ENCODE measurements at places on chromosomes 2 and 18.

DNA sequence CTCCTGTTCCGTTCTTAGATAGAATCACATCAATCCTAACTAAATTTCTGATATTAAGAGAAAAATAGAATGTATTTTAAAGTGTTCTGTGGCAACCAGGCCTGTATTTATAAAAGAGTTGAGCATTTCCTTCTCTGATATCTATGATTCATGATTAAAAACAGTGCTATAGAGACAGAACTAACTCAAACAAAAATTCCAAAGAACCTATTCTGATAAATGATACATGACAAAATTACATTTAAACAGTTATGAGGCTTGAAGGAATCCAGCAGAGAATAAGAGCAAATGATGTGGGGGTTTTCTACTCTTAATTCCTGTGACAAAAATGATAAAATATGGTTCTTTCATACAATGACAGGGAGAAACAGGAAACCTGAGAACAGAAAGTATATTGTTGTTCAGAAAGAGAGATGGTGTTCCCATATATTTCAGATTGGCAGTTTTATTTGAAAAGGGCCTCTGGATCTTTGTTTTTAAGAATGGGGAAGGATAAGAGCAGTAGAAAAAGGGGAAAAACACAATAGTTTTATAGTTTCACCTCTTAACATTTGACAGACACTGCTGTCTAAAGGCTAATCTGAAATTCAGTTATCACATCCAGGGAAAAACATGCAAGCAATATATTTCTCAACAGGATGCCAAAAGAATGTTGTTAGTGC is 944.3 kb downstream of the LRP1B start:
- no peak for DNase-seq

- no peak for DNase-seq
Observed at GRCh38 chr2:158997037-158997790, 28.8 kb downstream of the TANC1 start.

DNA sequence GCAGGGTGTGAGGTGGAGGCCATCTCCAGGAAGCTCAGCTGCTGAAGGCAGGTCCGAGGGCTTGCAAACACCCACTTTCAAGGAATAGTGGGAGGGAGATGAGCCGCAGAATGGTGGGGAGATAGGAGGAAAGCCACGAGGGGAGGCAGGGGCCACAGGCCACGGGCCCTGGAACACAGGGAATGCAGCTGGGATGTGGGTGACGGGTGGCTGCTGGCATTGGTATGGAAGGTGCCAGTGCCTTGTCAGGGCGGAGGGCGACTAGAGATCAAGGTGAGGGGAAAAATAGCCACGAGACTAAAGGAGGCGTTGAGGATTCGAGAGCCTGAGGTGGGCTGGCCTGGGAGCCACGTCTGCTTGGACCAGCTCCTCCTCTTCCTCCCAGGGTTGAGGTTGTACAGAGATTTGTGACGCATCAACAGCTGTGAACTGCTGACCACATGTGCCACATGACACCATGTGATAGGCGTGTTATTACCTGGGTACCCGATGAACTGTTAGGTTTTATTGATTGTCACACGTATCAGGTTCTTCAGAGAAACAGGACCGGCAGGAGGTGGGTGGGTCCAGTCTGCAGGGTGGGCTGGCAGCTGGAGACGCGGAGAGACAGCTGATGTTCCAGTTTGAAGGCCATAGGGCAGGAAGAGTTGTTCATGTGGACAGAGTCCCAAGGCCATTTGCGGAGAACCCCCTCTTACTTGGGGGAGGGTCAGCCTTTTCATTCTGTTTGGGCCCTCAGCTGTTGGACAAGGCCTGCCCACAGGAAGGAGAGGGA is 9.9 kb downstream of the IMPA2 start:
- no peak for DNase-seq

- DNase-seq: no peak
Observed at GRCh38 chr2:69559442-69560146, 83.9 kb downstream of the AAK1 start.

GRCh38 chr2:74835831-74836674 is 2.1 kb downstream of the HK2 start:
- no peak for DNase-seq

DNA sequence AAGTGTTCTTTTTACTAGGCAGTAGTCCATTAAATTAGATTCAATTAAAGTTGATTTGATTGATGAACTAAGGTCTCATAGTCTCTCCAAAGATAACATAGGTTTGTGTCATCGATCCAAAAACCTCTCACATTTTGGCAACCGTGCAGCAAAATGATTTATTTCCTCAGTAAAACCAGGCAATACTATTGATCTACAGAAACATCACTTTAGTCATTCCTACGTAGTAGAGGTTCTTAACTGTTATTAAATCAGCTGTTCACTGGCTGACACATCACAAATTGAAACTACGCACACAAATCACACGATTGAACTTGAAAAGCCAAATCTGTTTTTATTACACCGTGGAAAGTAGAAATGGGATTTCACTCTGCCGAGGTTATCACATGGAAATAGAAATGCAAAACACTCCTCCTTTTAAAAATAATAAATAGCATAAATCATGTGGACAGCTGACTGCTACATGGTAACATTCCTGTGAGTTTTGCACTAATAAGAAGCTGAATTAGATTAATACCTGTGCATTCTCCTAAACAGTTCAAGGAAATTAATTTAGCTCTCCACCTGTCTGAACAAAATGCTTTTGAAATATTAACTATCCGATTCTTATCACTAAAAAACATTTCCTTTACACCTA is 262.5 kb downstream of the CDH20 start:
- DNase-seq: no peak

- no peak for DNase-seq
Observed at GRCh38 chr2:133600266-133600928, 32.1 kb upstream of the NCKAP5 start.

DNA sequence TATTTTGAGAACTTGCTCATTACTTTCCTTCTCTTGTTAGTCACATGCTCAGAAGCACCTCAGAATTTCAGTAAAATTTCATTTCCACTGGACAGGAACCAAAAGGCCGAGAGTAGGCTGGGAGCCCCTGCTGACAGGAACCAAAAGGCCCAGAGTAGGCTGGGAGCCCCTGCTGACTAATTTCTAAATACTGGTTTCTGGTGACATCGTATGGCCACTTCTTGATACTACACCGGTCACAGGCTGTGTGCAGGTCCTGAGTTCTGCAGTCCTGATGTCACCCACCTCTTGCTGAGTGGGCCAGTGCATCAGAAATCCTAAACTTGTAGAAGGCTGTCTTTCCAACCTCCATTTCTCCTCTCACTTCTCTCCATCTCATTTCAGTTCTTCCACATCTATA is 17.7 kb upstream of the EN1 start:
- DNase-seq: no peak

- DNase-seq: no peak
Observed at GRCh38 chr2:143347901-143348414, 218.7 kb downstream of the ARHGAP15 start.

GRCh38 chr2:227872676-227873075 is 1.2 kb downstream of the DAW1 start:
- DNase-seq: no peak

DNA sequence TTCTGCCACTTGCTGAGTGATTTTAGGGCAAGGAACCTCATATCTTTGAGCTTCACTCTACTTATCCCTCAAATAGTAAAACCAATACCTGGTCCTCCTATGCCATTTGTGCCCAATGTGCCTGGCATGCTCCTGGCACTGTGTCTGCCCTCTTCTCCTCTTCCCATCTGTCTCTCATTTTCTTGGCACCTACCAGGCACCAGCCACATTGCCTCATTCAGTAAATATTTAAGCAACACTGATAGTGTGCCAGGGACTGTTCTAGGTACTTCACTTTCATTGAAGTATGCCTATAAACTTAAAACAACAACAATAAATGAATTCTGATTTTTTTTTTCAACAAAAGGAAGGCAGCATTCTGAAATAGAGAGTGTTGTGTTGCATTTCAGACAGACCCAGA is 15.1 kb upstream of the BOD1L2 start:
- DNase-seq: no peak

- no peak for DNase-seq
Observed at GRCh38 chr2:62785216-62785615, 79.7 kb downstream of the EHBP1 start.

DNA sequence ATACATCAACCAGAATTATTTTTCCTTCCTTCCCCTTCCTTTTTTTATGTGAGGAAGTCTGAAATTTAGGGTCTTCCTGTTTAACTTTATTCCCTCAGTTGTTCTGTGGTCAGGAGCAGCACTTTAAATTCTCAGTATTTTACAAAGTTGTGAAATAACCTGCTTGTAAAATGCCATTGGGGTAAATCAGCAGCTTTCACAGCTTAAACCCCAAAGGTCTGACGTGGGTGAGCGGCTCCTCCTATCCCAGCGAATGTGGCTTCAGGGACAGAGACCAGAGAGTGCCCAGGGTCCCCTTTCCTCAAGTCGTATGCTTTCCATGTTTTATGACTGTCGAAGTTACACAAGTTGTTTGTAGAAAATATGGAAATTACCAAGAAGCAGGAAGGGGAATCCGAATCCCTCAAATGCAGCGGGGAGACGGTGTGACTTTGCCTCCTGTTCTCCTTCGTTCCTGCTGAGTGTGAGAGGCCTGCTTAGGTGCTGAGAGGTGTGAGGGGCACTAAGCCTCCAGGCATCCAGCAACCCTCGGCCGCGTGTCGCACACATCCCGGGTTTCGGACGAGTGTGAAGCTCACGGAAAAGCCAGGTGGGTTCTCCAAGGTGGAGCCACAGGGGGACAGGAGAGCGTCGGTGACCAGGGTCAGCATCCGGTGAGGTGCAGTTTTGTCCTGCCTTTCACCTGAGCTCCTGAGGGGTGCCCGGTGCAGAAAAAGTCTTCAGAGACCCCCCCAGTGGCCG is 10.8 kb upstream of the KCNG2 start:
- DNase-seq: no peak

DNA sequence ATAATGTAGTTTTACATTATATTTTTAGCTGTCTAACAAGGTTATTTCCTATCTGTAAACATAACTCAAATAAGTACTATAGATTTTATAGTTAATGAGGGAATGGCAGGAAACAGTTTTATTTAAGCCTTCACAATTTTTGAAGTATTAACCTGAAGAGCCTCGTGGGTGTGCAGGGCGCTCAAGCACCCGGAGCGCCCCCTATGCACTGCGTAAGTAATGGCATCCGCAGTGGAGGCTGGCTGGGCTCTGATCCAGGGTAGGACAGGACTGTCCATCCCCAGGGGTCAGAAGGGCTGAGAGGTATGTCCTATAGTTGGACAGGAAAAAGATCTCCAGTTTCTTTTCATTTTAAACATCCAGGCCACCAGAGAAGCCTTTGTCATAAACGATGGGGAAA is 8.2 kb upstream of the GBX2 start:
- DNase-seq: no peak

DNA sequence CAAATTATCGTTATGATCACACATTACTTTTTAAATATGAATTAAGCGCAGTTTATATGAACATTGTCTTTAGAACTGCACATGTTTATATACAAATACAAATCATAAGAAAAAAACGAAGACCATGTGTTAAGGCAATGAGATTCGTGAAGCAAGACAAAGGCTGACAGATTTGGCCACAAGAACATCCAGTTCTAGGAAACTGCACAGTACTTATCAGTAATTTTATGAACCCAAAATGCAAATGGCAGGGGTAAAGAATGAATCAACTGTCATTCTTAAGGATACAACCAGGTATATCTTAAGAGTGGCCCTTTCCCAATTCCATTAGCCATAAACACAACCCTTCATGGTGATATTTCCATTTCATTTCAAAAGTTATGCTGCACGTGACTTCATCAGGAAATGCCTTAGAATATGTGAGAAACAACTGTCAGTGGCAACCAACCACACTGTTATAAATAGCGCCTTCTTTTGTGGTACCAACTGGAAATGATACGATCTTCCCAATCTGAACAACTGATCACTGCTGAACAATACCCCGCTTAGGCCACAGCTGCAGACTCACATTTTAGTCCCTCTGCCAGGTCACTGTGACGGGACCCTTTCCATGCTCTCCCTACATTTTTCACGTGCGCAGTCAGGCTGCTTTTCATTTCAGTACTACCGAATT is 144.9 kb downstream of the L3MBTL4 start:
- DNase-seq: no peak

DNA sequence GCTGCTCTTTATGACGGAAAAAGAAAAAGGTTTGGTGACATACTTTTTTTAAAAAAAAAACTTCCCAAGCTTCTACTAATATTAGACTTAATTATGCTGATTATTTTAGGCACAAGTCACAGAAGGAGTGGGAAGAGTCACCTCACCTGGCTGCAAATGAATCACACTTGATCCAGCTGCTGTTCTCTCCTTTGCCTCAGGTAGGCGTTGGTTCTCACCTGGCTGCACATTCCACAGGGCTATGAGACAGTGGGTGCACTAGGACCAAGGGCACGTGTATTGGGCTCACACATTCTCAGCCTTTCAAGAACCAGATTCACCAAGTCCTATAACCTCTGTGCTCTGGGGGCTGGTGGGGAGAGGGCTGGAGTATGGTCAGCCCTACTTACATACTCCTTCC is 93.3 kb downstream of the TGFA start:
- no peak for DNase-seq

DNA sequence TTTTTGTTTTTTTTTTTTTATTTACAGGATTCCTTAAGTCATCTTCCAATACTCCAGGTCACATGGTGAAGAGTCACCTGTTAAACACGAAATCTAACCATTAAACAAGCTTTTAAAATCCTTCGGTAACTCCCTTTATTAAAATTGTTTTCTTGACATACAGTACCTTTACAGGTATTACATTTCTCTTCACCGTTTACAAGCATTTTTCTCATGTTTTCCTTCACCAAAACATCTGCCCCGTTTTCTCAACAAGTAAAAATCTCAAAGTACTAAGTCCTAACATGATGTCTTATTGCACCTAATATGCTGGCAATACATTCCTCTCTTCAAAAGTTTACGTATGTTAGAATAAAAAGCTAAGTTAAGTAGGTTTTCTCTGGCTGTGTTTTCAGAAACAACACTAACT is 1.1 kb downstream of the PUM2 start:
- no peak for DNase-seq

- no peak for DNase-seq
Observed at GRCh38 chr2:126325202-126325601, 330.8 kb upstream of the GYPC start.

DNA sequence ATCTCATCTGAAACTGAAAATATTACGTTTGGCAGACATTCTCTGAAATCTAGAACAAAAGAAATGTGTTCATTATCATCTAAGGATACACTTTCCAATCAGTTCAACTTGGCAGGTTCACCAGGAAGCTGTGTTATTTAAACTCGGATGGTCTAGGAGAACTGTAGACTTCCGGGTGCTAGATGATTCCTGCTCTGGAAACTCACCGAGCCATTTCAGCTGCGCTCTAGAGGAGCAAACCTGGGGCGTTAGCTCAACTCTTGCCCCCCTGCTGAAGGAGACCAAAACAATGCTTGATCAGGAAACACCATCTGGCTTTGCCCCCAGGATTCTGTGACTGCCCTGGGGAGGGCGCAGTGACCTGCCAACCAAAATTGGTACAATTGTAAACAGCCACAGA is 22.9 kb downstream of the MLPH start:
- DNase-seq: no peak

Measured in stimulated activated CD8-positive, alpha-beta memory T cell treated with anti-CD3 and anti-CD28 coated beads, Interleukin-15, amount 100 ng/mL, for 24 hours (primary cell).